Ascending aorta (tissue), 2 donors: ENCODE measurements at places on chromosomes 7 and 10. TPM values are rescaled to one million over a fixed set of nuclear protein-coding genes. Genes with fewer than 3 reads are reported as not detected.

- H3K4me1 ChIP-seq: no peaks in the 10 kb centered on the region
- no peak overlapping the region for H3K27ac ChIP-seq
- no peaks in the 10 kb centered on the region for H3K27me3 ChIP-seq
- H3K4me3 ChIP-seq: no peak overlapping the region
- DNase-seq: no peak
These were observed 204.5 kb upstream of the GHITM start for GRCh38 chr10:83934641-83935338.

GRCh38 chr7:142745091-142745635 is 4.1 kb upstream of the PRSS1 start:
- peaks cover 13% of the 10 kb centered on the region for H3K4me1 ChIP-seq
- no peak overlapping the region for H3K27ac ChIP-seq
- H3K36me3 ChIP-seq: no peaks in the 10 kb centered on the region
- no peaks in the 10 kb centered on the region for H3K27me3 ChIP-seq
- DNase-seq: no peak

DNA sequence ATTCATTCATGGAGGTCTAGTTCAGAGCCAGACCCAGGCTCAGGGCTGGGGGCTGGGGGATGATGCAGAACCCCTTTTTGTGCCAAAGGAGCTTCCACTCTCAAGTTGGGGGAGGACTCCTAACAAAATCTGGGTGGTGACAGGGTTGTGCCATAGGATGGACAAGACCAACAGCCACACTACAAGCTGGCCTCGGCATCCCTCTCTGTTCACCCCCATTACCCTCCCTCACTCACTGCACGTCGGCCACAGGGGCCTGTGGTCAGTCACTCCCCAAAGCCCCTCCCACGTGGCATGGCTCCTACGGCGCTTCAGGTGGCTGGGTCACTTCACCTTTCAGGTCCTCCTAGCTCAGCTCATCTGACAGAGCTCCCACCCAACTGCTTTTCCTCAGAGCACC is 348.7 kb upstream of the ZMIZ1 start:
- H3K27me3 ChIP-seq: no peaks in the 10 kb centered on the region
- no peak for DNase-seq
- H3K36me3 ChIP-seq: no peaks in the 10 kb centered on the region
- no peak overlapping the region for H3K27ac ChIP-seq
- H3K4me3 ChIP-seq: no peak overlapping the region

Gene MAGI2
- 4.0 TPM for total RNA-seq

Gene OPN1SW
- total RNA-seq: not detected

GRCh38 chr7:134502463-134503371 is 24.6 kb upstream of the AKR1B10 start:
- H3K27ac ChIP-seq: no peak overlapping the region
- peaks cover 2% of the 10 kb centered on the region for H3K4me1 ChIP-seq
- no peaks in the 10 kb centered on the region for H3K36me3 ChIP-seq
- no peak overlapping the region for H3K4me3 ChIP-seq
- H3K27me3 ChIP-seq: no peaks in the 10 kb centered on the region

DNA sequence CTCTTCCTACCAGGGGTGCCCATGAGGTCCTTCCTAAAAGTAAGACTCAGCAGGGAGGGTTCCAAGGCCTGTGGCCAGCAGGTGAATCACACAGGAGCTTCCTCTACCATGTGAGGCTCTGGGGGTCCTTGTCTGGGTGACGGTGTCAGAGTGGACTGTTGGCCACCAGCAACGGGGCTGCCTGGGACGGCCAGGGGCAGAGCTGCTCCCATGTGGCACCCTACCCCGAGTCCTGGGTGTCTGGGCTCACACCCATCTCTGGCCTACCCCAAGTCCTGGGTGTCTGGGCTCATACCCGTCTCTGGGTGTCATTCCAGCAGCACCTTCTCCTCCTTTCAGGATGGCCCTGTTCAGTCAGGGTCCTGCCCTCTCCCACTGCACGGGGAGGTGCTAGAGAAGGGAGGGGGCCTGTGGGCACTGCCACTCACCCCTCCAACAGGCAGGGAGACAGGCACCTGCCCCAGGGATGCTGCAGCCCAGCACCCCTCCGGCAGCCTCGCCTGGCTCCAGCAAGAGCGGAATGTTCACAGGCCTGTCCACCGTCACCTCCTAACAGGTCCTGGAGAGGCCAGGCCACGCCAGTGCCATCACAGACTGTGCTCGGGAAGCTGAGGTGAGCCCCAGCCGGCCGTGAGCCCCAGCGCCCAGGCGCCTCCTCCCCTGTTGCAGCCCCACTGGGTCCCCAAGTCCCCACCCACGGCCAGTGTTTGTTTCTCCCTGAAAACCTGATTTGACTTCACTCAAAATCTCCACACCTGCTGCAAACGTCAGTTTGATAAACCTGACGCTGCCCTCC is 143.7 kb downstream of the PTPRN2 start:
- H3K4me1 ChIP-seq: no peaks in the 10 kb centered on the region
- peak; percentile 54 for DNase-seq
- H3K4me3 ChIP-seq: no peak overlapping the region
- no peaks in the 10 kb centered on the region for H3K36me3 ChIP-seq

Gene CCDC146
- 9.2 TPM for total RNA-seq

Gene RAMP3
- total RNA-seq: 586 TPM

Gene OR2A1
- total RNA-seq: not detected

Gene PRR15
- not detected for total RNA-seq

DNA sequence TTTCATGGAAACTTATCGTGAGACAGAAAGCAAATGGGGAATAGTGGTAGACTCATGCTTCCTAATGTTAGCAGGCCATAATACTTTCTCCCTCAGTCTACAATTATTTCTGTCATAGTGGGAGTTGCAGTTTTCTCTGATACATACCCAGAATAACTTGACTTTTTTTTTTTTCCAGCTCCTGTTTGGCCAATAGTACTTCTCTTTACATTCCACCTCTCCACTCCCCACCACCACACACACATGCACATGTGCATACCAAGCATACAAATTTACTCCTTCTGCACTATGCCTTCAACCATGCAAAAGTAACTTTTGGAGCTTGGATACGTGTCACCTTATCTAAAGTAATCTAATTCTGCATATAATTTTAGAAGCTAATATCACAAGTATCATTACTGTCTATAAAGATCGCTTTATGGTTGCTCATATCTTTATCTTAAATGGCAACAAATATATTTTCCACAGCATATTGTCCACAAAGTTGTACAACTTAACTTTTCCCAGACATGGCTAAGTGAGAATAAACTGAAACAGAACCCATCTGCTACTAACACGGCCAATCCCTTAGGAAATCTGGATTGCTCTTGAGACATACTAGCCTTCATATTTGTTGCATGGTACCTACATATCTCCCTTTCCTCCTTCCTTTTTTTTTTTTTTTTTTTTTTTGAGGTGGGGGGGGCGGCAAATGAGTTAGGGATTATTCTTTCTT is 49.0 kb downstream of the TES start:
- H3K27ac ChIP-seq: peak overlapping the region; percentile 0
- peaks cover 37% of the 10 kb centered on the region for H3K36me3 ChIP-seq
- no peak for DNase-seq
- H3K4me1 ChIP-seq: peaks cover 6% of the 10 kb centered on the region

Gene EPO
- total RNA-seq: not detected

Gene RGS10
- total RNA-seq: 42.9 TPM

- no peak for DNase-seq
- H3K27me3 ChIP-seq: no peaks in the 10 kb centered on the region
- H3K4me1 ChIP-seq: no peaks in the 10 kb centered on the region
- H3K4me3 ChIP-seq: no peak overlapping the region
- no peak overlapping the region for H3K27ac ChIP-seq
- H3K36me3 ChIP-seq: no peaks in the 10 kb centered on the region
These were observed 269.4 kb upstream of the SEMA3D start for GRCh38 chr7:85456254-85456653.

DNA sequence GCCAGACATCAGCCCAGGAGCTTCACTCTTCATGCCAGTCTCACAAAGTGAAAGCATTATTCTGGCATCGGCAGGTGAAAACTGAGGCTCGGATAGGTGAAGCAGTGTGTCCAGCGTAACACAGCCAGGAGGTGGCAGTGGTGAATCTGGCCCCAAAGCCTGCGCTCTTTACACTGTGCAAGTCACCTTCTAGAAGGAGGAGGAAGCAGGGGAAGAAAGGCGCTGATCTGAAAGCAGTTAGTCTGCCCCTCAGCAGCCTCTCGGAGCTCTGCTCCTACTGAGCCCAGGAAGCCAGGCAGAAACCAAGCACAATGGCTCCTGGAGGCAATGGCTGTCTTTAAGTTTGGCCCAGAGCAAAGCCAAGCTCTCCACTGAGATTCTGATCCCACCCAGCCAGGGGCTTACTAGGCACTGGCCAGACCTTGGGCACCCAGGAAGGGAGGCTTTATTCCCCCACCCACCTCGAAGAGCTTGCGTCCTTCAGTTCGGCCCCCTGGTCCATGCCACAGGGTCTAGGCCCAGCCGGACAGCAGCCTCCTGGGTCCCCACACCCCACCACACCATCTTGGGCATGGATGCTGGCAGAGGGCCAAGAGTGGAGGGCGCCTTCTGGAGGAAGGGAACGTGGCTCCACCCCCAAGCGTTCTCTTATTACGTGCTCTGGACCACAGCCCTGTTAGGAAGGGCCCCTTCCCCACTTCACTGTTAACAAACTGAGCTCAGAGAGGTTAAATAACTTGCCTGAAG is 104.5 kb downstream of the GRID1 start:
- no peak overlapping the region for H3K27ac ChIP-seq
- no peak overlapping the region for H3K4me3 ChIP-seq
- DNase-seq: no peak
- H3K4me1 ChIP-seq: no peaks in the 10 kb centered on the region
- H3K36me3 ChIP-seq: no peaks in the 10 kb centered on the region

Gene PTPN20
- total RNA-seq: not detected

- no peak for DNase-seq
- H3K27me3 ChIP-seq: no peaks in the 10 kb centered on the region
- no peak overlapping the region for H3K27ac ChIP-seq
- no peak overlapping the region for H3K4me3 ChIP-seq
- no peaks in the 10 kb centered on the region for H3K4me1 ChIP-seq
These were observed 22.6 kb downstream of the PNPLA8 start for GRCh38 chr7:108503112-108504026.

Gene AOC1
- 0.75 TPM for total RNA-seq

- H3K27me3 ChIP-seq: no peaks in the 10 kb centered on the region
- no peaks in the 10 kb centered on the region for H3K36me3 ChIP-seq
- no peak overlapping the region for H3K4me3 ChIP-seq
- DNase-seq: no peak
These were observed 207.7 kb upstream of the SHH start for GRCh38 chr7:156019776-156020565.

DNA sequence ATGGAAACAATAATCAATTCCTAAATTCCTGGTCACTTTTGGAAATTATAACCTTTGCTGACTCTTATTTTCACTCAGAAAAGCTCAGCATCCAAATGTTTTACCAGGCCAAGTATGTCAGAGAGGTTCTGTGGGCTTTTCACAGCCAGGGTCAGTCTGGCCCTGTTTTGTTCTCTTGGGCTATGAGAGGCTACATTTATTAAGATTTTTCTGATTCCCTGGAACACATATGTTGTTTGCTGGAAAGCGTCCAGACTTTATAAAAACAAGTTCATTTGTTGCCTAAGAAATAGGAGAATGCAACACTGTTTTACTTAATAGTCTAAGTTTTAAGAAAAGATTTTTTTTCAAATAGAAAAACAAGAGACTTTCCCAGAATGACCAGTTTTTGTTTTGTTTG is 238.4 kb upstream of the PLXDC2 start:
- no peaks in the 10 kb centered on the region for H3K36me3 ChIP-seq
- DNase-seq: no peak
- H3K4me1 ChIP-seq: no peaks in the 10 kb centered on the region

DNA sequence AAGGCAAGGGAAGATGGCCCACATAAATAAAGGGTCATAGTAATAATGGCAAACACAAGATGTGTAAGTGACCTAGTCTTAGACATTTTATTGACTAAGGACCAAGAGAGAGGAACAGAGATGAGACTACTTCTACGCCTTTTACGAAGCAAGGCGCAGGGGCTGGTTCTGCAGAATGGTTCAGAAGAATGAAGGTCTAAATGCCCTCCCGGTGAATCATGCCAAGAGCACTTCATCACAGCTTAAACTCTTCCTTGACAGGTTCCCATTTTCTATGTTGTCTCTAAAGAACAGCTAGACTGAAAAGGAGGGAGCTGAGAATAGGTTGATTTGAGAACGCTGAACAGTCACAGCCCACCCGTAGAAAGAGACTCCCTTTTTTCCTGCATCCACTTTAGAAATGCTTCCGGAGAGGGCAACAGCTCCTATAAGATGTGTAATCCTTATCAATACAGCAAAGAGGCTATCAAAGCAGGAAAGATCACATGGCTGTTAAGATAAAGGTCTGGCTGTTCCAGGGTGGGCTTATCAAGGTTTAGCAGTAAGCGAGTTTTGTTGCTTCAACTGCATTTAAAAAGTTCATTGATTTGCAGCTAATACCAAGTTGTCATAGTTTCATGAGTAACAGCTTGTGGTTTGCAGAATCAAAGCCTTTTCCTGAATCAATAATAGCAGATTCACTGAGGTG is 93.4 kb upstream of the AUTS2 start:
- no peak overlapping the region for H3K4me3 ChIP-seq
- no peaks in the 10 kb centered on the region for H3K36me3 ChIP-seq
- no peak for DNase-seq
- H3K27ac ChIP-seq: no peak overlapping the region
- H3K4me1 ChIP-seq: no peaks in the 10 kb centered on the region
- no peaks in the 10 kb centered on the region for H3K27me3 ChIP-seq

Gene ZNF33B
- 8.6 TPM for total RNA-seq

- no peaks in the 10 kb centered on the region for H3K4me1 ChIP-seq
- H3K36me3 ChIP-seq: peaks cover 20% of the 10 kb centered on the region
- no peaks in the 10 kb centered on the region for H3K27me3 ChIP-seq
- no peak overlapping the region for H3K4me3 ChIP-seq
- DNase-seq: no peak
These were observed 107.7 kb upstream of the TMEM168 start for GRCh38 chr7:112897839-112898431.

- peaks cover 22% of the 10 kb centered on the region for H3K4me1 ChIP-seq
- no peak overlapping the region for H3K4me3 ChIP-seq
- DNase-seq: no peak
- no peaks in the 10 kb centered on the region for H3K27me3 ChIP-seq
- H3K36me3 ChIP-seq: no peaks in the 10 kb centered on the region
These were observed 9.2 kb upstream of the DDIT4 start for GRCh38 chr10:72264536-72264935.
